ENCODE measurements at places on chromosomes 7 and 10. TPM values are rescaled to one million over a fixed set of nuclear protein-coding genes. Genes with fewer than 3 reads are reported as not detected.

The PNLIP gene
- not detected for total RNA-seq

The NKX2-3 gene
- total RNA-seq, result not detected

The MRC1 gene
- 18.9 TPM for total RNA-seq

The NUDT13 gene
- 5.6 TPM for total RNA-seq

The IMMP2L gene
- 17.8 TPM for total RNA-seq

The NPY4R2 gene
- not detected for total RNA-seq

The ERVW-1 gene
- not detected for total RNA-seq

The GJD4 gene
- not detected for total RNA-seq

The ABHD11 gene
- 25.2 TPM for total RNA-seq

The CTAGE6 gene
- total RNA-seq, result not detected

The LIPJ gene
- total RNA-seq, result not detected

The NUTM2B gene
- 0.52 TPM for total RNA-seq

The ATOH7 gene
- not detected for total RNA-seq

The LRRC18 gene
- total RNA-seq, result not detected

GRCh38 chr7:139715194-139715815, 62.5 kb downstream of the HIPK2 start:
- H3K27me3 ChIP-seq, result no peaks in the 10 kb centered on the region
- H3K4me1 ChIP-seq, result peaks cover 66% of the 10 kb centered on the region
- H3K4me3 ChIP-seq, result no peak overlapping the region
- peaks cover 30% of the 10 kb centered on the region for H3K36me3 ChIP-seq
- DNase-seq, result no peak
- peak overlapping the region; percentile 91 for H3K27ac ChIP-seq

GRCh38 chr10:49116509-49117375, 1.4 kb upstream of the VSTM4 start:
- peaks cover 44% of the 10 kb centered on the region for H3K4me1 ChIP-seq
- no peaks in the 10 kb centered on the region for H3K36me3 ChIP-seq
- no peaks in the 10 kb centered on the region for H3K27me3 ChIP-seq
- H3K4me3 ChIP-seq, result no peak overlapping the region
- DNase-seq, result no peak
- peak overlapping the region; percentile 68 for H3K27ac ChIP-seq

GRCh38 chr10:58350619-58351323, 16.0 kb downstream of the UBE2D1 start:
- H3K27ac ChIP-seq, result no peak overlapping the region
- no peaks in the 10 kb centered on the region for H3K36me3 ChIP-seq
- no peak overlapping the region for H3K4me3 ChIP-seq
- peaks cover 78% of the 10 kb centered on the region for H3K4me1 ChIP-seq
- no peak for DNase-seq

GRCh38 chr10:105549731-105550130, 908.6 kb downstream of the SORCS3 start:
- no peak overlapping the region for H3K4me3 ChIP-seq
- H3K4me1 ChIP-seq, result no peaks in the 10 kb centered on the region
- no peak overlapping the region for H3K27ac ChIP-seq
- H3K36me3 ChIP-seq, result no peaks in the 10 kb centered on the region
- DNase-seq, result no peak

- no peak overlapping the region for H3K4me3 ChIP-seq
- peaks cover 16% of the 10 kb centered on the region for H3K4me1 ChIP-seq
- peak overlapping the region; percentile 14 for H3K27ac ChIP-seq
- DNase-seq, result no peak
These were observed 10.2 kb downstream of the PLEKHA8 start for GRCh38 chr7:30038196-30038980.

DNA sequence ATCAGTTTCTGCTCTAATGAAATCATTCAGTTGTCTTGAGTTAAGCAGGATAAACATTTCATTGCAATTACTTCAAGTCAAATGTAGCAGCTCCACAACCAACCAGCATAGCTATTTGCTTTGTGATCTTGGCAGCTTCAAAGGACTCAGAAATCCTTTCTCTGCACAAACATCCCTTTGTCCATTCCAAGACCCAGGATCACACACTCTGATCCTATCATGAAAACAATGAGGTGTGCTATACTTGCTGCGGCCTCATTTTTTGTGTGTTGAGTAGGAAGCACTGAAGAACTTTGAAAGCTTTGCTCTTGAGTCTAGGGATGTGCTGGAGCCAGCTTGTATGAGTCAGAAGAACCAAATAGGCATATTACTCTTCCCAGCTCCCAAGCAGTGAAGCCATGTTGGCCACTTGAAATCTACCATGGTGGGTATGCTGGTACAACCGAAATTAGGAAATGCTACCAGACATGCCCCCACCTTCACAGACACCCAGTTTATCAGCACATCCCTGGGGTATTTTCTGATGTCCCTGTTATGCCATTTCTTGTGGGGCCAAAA, 199.4 kb upstream of the PRSS58 start:
- no peak overlapping the region for H3K4me3 ChIP-seq
- no peak for DNase-seq
- H3K36me3 ChIP-seq, result no peaks in the 10 kb centered on the region
- no peak overlapping the region for H3K27ac ChIP-seq
- peaks cover 49% of the 10 kb centered on the region for H3K27me3 ChIP-seq

DNA sequence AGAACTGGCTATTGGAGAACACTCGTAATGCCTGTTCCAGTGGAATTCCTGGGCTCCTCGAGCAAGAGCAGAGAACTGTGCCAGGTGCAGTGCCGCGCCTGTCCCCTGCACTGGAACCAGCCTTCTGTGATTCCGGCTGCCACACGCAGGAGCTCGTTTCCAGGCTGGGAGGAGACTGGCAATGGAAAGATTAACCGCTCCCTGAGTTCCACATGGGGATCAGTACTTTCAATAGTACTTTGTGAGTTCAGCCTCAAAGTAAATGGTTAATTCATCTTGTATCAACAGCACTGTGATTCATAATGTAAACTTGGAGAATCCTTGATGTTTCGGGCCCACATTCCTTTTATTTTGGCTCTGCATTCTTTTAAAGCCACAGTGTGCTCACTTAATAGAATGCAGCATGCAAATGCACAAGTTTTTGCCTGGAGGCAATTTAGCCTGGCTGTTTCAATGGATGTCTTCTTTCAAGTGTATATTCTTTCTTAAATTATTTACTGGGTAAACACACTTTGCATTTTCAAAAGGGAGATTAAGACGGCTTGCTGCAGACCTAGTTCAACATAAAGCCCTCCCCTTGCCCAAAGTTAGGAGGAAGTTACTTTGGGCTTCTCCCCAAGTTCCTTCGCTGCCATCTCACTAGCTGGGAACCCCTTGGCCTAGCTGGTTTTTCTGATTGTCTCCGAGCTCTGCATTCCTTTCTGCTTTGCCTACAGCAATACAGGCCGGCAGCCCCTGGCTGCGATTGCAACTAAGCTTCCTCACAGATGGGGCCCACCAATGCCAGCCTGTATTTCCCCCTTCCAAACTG, 138.1 kb upstream of the TCF7L2 start:
- H3K36me3 ChIP-seq, result peaks cover 2% of the 10 kb centered on the region
- DNase-seq, result no peak
- H3K27me3 ChIP-seq, result no peaks in the 10 kb centered on the region

DNA sequence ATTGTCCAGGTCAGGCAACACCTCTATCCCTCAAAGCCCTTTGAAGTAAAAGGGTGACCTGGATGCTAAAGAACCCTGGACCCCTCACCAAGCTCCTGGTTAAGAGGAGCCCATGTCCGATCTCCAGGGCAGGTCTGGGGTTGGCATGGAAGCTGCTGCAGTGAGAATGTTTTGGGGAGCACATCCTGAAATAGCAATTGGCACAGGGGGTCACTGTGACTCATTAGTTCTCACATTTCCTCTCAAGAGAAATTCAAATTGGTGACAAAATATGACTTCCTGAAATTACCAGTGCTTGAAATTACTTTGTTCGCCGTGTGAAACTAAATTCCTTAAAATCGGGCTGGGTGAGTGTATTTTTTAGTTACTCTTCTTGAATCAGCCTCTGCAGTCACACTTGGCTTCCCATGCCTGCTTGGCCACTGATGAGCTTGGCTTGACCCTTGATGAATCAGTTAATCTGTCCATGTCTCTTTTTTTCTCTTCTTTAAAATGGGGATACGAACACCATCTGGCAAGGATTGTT, 18.8 kb upstream of the ARHGAP22 start:
- H3K36me3 ChIP-seq, result no peaks in the 10 kb centered on the region
- H3K4me3 ChIP-seq, result no peak overlapping the region
- DNase-seq, result no peak
- H3K27ac ChIP-seq, result no peak overlapping the region
- peaks cover 7% of the 10 kb centered on the region for H3K4me1 ChIP-seq

DNA sequence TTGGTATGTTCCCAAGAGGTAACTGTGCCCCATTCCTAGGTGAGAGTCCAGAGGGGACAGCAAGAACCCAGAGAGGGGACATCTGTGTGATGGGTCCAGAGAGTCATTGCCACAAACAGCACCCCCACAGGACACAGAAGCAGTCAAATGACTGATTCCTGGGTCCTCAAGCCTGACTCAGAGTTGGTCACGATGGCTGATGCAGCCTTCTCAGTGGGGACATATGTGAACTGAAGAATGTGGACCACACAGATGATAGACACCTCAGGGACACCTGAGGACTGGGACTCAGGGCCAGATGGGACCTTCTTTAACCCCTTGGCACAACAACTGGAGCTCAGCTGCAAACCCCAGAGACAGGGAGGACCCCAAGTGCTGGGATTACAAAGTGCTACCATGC, 96.5 kb downstream of the STRA8 start:
- no peak for DNase-seq
- no peak overlapping the region for H3K4me3 ChIP-seq
- no peak overlapping the region for H3K27ac ChIP-seq
- H3K4me1 ChIP-seq, result no peaks in the 10 kb centered on the region
- H3K36me3 ChIP-seq, result no peaks in the 10 kb centered on the region
- no peaks in the 10 kb centered on the region for H3K27me3 ChIP-seq

GRCh38 chr10:104766341-104766740, 125.3 kb downstream of the SORCS3 start:
- H3K4me3 ChIP-seq, result no peak overlapping the region
- no peaks in the 10 kb centered on the region for H3K36me3 ChIP-seq
- peaks cover 48% of the 10 kb centered on the region for H3K27me3 ChIP-seq
- no peak for DNase-seq
- H3K4me1 ChIP-seq, result no peaks in the 10 kb centered on the region

DNA sequence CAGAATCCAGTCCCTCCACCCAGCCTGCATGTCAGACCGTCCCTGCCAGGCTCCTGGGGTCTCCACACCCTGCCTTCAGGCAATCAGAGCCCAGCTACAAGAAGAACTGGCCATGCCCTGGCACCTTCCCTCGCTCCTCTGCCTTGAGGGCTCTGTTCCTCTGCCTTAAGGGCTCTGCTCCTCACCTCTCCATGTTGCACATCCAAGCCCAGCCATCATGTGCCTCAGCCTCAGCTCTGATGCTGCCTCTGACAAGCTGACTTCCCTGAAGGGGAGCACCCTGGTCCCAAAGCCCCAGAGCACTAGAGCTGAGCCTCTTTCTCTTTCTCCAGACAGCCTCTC, 50.3 kb upstream of the ANTXRL start:
- H3K4me1 ChIP-seq, result no peaks in the 10 kb centered on the region
- no peaks in the 10 kb centered on the region for H3K36me3 ChIP-seq
- no peak overlapping the region for H3K27ac ChIP-seq
- DNase-seq, result no peak
- H3K4me3 ChIP-seq, result no peak overlapping the region

GRCh38 chr7:5139998-5140397, 50.0 kb upstream of the WIPI2 start:
- H3K36me3 ChIP-seq, result no peaks in the 10 kb centered on the region
- H3K4me1 ChIP-seq, result no peaks in the 10 kb centered on the region
- H3K27me3 ChIP-seq, result peaks cover 48% of the 10 kb centered on the region
- no peak overlapping the region for H3K4me3 ChIP-seq

DNA sequence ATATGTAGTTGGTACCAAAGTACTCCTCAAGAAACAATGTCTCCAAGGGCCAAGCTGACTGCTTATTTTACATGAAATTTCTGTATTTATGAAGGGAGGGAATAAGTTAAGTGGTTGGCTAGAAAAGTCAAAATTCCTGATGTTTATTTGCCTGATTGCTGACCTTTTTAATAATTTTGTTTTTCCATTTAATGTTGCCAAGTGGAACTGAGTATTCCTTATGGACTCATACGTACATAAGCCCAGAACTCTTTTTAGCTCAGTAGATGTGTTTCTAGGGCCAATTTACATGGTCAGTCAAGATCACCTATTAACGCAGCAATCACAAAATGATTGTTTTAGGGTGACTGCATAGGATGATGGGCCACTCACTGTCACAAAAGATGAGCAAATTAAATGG, 78.3 kb upstream of the FZD8 start:
- no peaks in the 10 kb centered on the region for H3K36me3 ChIP-seq
- DNase-seq, result no peak
- no peak overlapping the region for H3K27ac ChIP-seq
- peaks cover 21% of the 10 kb centered on the region for H3K27me3 ChIP-seq

- H3K27ac ChIP-seq, result no peak overlapping the region
- H3K27me3 ChIP-seq, result no peaks in the 10 kb centered on the region
- H3K4me1 ChIP-seq, result no peaks in the 10 kb centered on the region
These were observed 41.8 kb upstream of the WNT16 start for GRCh38 chr7:121286742-121287734.

DNA sequence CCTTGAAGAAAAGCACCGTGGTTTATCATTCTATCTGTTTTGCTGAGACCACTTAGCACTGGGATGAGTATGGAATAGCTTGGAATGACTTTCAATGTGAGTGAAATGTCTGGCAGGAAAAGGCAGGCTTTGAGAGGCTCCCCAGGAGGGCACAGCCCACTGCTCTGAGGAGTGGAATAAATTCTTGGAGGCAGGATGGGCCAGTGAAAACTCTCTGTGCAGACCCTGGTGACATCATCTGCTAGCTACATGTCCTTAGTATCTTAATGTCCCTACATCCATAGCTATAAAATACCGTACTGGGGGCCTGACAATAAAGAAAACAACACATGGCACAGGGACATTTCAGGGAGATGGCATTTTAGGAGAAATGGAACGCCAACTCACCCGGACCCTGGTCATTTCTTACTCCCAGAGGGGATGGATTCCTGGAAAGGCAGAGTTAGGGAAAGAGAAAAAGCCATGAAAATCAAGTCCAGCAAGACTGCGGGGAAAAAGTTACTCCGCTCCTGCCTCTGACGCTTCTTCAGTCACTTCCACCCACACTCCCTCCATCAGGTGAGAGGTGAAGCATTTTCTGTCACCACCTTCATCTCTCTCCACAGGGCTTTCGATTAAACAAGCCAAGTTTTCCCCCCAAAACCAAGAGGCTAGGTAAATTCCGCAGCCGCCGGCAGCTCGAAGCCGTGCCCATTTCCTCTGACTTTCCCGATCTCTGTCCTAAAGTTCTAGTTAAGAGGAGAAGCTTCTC, 991 bp downstream of the ZNF239 start:
- H3K27me3 ChIP-seq, result no peaks in the 10 kb centered on the region
- no peak for DNase-seq
- H3K36me3 ChIP-seq, result no peaks in the 10 kb centered on the region
- H3K27ac ChIP-seq, result peak overlapping the region; percentile 80

DNA sequence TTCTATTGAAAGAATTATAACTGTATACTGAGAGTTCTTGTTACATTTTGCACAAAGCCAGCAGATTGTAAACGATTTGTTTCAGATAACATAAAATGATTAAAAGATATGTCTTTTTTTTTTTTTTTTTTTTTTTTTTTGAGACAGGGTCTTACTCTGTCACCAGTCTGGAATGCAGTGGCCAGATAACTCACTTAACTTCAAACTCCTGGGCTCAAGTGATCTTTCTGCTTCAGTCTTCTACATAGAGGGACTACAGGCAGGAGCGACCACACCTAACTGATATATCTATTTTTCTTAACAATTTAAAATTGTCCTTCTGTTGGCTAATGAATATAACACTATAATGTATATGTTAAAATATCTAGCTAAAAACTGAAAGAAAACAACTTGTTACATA, 317.3 kb upstream of the CACNA2D1 start:
- H3K27me3 ChIP-seq, result no peaks in the 10 kb centered on the region
- DNase-seq, result no peak
- H3K36me3 ChIP-seq, result no peaks in the 10 kb centered on the region
- no peaks in the 10 kb centered on the region for H3K4me1 ChIP-seq
- H3K27ac ChIP-seq, result no peak overlapping the region

Data from left ventricle myocardium inferior (tissue), 1 donor.